ENCODE measurements at places on chromosomes 11 and 22.

DNA sequence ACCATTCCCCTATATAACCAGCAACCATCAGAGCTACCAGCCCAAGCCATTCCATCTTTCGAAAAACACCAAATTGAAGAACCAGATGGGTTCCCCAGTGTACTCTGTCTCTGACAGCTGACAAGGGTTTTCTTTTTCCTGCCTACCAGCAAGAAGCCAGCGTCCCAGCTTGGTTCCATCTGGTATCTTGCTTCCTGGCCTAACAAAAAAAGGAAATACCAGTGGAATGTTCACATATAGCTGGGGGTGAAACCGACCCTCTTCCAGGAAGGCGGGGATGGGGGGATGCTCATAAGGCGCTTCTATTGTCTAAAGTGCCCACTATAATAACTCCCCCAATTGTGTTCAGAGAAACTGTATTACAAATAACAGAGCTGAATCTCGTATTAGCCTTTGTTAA, 172.3 kb downstream of the LDLRAD3 start:
- DNase-seq: no peak

- no peak for DNase-seq
Measured at GRCh38 chr22:49092716-49093115, 735.0 kb downstream of the BRD1 start.

DNA sequence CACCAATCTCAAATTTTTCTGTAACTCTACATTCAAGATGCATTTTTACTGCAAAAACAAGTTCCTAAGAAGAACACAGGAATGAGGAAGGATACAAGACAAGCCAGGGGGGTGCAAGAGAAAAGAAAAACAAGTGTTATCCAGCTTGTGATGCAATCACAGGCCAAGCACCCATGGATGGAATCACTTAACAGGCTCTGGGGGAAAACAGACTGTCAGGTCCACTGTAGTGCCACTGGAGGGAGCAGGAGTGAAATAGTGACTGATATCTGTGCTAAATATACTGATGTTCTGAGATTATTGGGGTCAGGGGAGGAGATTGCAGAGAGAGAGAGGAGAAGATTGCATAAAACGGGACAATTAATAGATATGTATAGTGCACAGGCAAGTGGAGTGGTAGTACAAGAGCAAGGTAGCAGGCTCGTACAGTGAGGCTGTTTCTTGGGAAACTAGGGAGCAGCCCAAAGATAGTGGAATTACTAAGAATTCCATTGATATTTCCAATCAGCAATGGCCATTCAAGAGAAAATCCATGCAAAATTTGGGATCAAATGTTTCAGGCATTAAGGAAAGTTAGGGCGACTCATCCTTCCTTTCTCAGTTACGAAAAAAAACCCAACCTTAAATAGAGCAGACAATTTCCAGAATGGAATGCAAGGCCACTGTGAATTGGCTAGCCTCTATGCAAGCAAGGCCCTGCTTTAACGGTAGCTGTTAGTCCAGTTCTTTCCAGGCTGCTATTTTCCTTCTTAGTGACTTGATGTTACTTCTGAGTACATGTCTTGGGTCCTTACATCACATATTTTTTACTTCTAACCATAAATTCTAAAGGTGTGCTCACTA, 52.2 kb upstream of the CEP126 start:
- peak; percentile 84 for DNase-seq

GRCh38 chr11:96259134-96259830, 83.7 kb downstream of the MAML2 start:
- peak; percentile 81 for DNase-seq

- no peak for DNase-seq
Measured at GRCh38 chr22:25928038-25928437, 186.1 kb downstream of the MYO18B start.

DNA sequence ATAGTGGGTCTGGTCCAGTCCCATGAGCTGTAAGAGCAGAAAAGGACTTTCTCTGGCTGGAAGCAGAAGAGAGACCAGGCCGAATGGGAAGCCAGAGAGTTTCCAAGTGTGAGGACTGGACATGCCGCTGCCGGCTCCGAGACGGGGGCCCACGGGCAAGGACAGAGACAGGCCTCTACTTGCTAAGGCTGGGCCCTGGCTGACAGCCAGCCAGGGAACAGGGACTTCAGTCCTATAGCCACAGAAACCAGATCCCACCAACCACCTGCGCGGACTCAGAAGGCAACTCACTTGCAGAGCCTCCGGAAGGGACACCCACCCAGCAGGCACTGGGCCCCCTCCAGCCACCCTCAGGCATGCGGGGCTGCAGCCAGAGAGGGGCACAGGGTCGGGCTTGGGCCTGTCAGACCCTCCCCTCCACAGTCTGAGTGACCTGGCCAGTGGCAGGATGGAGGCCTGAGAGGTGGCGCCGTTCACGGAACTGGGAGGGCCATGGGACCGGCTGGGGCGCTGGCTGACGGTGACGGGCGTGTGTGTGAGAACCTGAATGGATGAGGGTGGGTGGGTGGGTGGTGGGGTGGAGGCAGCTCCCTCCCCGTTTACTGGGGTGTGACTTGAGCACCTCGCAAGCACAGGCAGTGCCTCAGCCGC, 47.8 kb upstream of the A4GALT start:
- no peak for DNase-seq

DNA sequence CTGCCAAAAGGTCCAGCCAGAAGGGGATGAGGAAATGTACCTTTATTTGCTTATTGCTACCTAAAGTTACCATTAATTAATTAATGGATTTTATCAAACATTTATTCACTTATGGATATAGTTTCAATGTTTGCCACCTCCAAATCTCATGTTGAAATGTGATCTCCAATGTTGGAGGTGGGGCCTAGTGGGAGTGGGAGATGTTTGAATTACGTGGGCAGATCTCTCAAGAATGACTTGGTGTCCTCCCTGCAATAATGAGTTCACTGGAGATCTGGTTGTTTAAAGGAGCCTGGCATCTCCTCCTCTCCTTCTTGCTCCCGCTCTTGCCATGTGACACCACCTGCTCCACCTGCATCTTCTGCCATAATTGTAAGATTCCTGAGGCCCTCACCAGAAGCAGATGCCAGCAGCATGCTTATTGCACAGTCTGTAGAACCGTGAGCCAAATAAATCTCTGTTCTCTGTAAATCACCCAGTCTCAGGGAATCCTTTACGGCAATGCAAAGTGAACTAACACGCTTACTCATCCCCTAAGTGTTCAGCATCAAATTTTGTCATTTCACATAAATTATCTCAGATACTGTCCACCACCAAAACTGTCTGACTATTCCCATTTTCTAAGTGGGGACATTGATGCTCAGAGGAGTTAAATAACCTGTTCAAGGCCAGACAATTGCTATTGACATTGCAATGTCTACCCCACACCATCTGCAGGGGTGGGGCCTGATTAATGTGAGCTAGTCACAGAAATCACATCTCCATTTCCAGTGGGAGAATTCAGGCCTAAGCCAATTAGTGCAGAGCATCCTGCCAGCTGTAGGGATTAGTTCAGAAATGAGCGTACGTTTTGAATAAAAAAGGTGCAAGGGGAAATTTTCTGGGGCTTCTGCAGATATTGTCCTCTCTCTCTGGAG, 51.6 kb upstream of the SYN3 start:
- DNase-seq: no peak

- no peak for DNase-seq
Measured at GRCh38 chr11:133687781-133688180, 155.5 kb upstream of the OPCML start.

GRCh38 chr11:95512177-95512576, 277.4 kb downstream of the FAM76B start:
- DNase-seq: peak; percentile 98

DNA sequence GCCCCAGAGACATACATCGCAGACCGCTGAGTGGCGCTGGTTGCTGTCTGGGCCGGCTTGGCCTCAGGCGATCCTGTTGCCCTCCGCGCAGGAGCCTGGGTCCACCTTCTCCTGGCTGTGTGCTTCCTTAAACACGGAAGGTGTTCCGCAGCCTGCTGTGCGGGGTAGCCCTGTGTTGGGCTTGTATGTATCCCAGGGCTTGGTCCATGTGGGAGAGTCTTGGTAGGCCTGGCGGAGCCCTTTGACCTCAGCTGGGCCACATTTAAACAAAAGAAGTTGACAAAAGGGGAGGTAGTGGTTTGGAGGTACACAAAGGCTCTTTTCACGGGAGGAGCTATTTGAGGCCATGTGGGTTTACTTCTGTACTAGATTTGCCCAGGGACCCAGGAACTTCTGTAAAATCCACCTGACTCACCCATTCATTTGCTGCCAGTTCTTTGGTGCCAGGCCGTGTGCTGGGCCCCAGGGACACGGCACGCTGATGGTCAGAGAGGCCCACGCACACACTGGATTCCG, 11.0 kb upstream of the GRAMD4 start:
- no peak for DNase-seq

GRCh38 chr11:1422481-1422880, 32.7 kb downstream of the BRSK2 start:
- no peak for DNase-seq

DNA sequence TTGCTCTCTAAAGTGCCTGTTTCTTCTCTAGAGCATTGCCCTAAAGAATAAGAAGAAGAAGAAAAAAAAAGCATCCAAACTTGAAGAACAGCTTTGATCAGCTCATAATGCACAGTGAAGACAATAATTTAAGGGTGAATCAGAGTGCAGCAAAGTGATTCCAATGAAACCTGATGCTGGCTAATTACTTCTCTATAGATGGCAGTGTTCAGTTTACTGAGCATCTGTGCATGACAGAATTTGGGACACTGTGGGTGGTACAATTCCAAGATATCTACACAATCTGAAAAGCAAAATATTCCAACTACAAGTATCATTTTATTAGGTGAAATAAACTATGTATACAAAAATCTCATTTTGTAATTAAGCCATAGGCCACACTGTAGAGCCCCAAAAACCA, 450.5 kb upstream of the CCDC90B start:
- no peak for DNase-seq

- DNase-seq: no peak
Measured at GRCh38 chr11:83628622-83629355, 342.6 kb upstream of the CCDC90B start.

- no peak for DNase-seq
Measured at GRCh38 chr11:84390441-84391078, 1104.4 kb upstream of the CCDC90B start.

DNA sequence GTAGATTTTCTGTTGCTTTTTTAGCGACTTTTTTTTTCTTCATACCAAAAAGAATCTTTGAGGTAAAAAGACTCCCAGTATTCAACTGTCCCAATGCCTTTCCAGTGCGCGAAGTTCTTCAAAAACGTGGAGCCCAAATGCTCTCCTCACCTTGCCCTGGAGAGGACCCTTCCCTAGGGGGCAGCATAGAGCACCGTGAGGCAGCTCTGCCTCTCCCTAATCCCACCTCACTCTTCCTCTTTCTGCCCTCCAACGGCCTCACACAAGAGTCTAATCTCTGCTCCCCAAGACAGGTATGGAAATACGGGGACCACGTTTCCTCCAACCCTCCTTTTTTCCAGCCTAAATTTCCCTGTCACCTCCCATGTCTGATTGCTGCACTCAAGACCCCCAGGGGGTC, 117.5 kb upstream of the ALX4 start:
- DNase-seq: no peak

Data from fibroblast of gingiva (primary cell).